ENCODE measurements at places on chromosomes 6 and 20.

DNA sequence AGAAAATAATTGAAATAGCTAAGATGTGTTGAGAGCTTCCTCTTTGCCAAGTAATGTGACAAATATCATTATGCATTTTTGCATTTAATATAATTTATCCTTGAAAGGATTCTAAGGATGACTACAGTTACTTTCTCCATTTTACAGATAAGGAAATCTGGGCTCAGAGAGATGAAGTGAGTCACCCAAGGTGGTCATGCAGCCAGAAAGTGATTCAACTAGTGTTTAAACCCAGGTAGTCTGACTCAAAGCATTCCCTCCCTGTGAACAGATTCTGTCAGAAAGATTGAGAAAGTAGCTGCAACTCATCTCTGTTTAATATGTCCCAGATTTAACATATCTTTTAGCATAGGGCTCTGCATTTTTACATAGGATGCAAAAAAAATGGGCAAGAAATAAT, 28.1 kb downstream of the NRSN1 start:
- DNase-seq: no peak

- peak; percentile 40 for DNase-seq
These were observed 82.7 kb downstream of the SH3BGRL2 start for GRCh38 chr6:79713701-79714322.

DNA sequence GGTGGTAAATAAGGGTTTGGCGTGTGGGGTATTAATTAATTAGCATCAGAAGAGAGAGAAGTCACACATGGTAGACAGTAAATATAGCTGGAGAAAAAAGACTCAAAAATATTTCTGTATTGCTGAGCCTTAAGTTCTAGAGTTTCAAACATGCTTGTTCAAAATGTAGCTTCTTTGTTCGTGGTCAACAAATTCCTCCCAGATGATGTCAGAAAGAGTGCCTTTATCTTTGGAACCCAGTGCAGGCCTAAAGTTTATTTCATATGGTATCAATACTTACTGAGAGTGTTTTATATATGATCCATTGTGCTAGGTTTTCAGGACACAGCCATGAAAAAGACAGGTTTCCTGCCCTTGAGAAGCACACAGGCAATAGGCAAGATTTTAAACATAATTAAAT, 18.3 kb downstream of the MARCKS start:
- DNase-seq: no peak

- DNase-seq: peak; percentile 55
These were observed 69.8 kb upstream of the PRSS16 start for GRCh38 chr6:27177485-27178406.

DNA sequence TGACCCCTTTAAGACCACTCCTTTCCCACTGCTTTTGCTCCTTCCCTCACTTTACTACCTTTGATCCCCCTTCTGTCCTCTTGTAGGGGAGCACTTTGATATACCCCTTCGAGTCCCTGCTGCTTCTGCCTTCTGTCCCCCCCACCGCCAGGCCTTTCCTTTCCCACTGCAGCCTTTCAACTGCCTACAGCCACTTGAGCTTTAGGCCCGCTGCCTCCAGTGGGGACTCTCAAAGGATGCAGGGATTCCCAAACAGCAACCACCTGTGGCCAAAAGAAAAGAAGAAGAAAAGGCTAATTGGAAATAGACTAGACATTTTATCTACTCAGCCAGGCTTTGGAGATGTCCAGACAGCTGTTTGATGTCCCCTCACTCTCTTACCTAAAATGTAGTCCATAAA, 77.0 kb upstream of the DTNBP1 start:
- no peak for DNase-seq

GRCh38 chr6:4287372-4287771, 152.0 kb upstream of the ECI2 start:
- DNase-seq: no peak

DNA sequence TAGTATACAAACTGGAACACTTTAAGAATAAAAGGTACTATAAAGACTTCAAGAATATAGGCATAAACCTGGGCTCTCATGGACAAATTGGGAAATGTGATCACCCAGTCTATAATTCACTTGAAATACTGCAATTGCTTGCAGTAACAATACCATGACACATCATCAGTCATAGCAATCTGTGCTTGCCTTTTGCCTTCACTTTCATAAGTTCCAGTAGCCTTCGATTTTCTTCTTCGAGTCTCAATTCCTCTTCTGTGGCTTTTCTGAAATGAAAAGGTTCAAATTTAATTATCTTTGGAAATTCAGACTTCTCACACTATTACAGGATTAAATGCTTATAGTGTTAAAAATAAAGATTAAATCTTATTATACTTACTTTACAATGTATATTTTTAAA, 96.3 kb upstream of the ZBTB24 start:
- no peak for DNase-seq

- DNase-seq: no peak
These were observed 468.2 kb downstream of the PKHD1 start for GRCh38 chr6:51619042-51619799.

- no peak for DNase-seq
These were observed 4.1 kb upstream of the PHACTR2 start for GRCh38 chr6:143673669-143674068.

DNA sequence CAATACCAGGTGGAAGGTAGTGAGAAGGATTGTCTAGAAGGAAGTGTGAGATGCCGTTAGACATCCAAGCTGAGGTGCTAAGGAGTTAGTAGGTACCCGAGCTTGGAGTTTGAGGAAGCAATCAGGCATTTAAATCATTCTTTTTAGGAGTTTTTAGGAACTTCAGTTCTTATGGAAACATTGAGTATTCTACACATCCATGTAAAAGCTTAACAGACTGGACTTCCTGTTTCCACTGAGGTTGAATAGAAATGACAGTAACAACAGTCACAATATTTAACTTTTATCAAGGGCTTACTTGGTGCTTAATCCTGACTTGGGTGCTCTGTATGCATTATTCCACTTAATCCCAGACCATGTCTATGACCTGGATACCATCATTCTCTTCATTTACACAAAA, 136.4 kb downstream of the UST start:
- no peak for DNase-seq

GRCh38 chr6:41723530-41724227, 11.7 kb downstream of the TFEB start:
- no peak for DNase-seq

- no peak for DNase-seq
These were observed 59.2 kb downstream of the SNRNP48 start for GRCh38 chr6:7649037-7649810.

DNA sequence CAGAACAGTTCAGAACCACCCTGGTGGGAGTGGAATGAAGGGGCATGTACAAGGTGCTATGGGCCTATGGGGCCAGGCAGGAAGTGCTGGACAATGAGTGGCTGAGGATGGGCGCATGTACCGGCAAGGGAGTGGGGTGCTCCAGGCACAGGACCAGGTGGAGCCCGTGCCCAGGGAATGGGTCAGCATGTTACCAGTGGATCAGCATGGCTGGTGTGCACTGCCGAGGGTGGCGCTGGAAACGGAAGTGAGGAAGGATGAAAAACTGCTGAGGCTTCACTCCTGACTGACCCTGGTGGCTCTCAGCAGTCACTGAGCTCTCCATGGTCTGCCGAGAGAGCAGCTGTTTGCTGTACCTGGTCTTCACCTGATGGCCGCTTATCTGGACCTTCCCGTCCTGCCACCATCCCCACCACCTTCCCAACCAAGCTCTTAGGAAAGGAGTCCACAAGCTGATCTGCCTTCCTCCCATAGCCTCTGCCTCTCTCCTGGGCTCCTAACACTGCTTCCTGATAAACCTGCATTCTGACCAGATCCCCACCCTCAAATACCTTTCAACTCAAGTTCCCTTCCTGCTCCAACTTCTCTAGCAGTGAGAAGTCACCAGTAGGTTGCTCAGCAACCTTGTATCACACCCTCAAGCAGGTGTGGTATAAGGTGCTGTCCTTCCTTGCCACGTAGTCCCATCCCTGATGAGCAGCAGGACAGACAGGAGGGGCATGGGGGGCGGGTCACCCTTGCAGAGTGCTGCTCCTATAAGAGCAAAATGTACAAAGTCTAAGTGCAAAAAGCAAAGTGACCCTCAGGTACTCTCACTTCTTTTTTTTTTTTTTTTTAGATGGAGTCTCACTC, 7.1 kb downstream of the UQCC2 start:
- no peak for DNase-seq

GRCh38 chr20:43731469-43731868, 4.7 kb upstream of the GTSF1L start:
- no peak for DNase-seq

DNA sequence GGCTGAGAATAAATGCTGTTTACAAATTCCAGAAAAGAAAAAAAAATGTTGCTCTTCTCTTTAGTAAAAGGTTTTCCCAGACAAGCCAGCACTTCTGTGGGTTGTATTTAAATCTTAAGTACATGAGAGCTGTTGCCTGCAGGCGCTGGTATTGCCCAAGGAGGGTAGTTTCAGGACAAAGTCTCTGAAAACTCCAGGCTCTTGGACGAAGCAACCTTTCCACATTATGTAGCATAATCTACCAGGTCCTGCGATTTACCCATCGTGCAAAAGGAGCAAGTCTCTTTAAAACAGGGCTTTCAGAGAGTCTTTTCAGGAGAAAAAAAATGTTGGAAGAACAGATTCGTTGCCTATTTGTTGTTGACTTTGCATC, 65.6 kb downstream of the PLG start:
- no peak for DNase-seq

GRCh38 chr6:108507316-108507715, 53.4 kb upstream of the FOXO3 start:
- DNase-seq: no peak

DNA sequence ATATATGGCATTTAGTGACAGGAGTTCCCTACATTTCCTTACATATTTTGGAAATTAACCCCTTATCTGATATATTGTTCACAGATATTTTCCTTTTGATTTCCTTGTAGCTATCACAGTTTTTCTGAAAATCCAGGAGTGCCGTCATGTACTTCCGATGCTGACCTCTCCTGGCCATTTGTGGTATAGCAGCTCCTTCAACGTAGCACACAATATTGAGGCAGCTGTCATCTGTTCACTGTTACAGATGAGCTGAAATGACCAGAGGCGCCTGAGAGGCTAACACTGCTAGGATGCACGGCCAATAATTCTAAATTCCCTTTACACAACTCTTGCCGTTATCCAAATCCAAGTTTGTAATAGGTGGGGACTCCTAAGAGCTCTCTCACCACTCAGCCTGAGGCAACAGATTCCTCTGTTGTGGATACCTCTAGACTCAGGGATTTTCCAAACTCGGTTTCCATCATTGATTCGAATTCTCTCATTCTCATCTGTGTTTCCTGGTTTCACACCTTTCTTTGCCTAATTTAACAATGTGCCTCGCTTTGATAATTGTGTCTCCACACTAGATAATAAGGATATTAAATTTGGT, 53.0 kb downstream of the MMUT start:
- DNase-seq: peak; percentile 40

DNA sequence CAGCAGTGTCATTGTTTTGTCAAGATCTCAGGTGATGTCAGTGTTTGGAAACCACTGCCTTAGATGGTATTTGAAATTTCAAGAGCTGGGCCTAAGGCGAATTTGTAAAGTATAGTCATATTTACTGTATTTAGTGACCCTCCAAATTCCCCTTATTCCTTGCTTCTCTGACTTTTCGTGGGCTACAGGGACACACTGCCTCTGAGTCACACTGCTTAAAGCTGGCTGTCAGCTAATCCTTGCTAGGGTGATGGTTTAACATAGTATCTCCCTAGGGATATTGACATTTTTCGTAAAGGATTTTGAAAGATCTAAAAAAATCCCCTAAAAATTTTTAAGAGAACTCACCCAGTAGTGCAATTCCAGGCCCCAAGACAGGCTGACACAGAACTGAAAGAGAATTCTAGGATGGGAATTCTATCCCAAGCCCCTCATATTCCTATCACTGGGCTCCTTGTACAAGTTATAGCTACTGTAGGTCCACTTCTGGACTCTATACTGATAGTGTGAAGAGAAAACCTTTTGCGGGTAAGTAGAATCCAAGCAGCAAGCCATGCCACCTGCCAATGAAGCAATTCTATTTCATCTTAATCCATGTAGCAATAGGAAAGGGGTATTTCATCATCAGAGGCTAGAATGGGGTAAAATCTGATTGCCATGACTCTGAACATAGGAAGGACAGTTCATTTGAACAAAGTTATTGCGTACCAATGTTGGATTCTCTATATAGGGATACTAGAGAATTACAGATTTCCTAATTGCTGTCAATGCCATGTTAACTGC, 4.3 kb downstream of the BMP6 start:
- no peak for DNase-seq

GRCh38 chr20:37567671-37568588, 40.3 kb upstream of the BLCAP start:
- DNase-seq: no peak
